Prostate gland (tissue), 2 donors: ENCODE measurements at places on chromosomes 6 and 20.
A peak's percentile ranks its signal among the peaks of the same experiment; 100 is the strongest.

DNA sequence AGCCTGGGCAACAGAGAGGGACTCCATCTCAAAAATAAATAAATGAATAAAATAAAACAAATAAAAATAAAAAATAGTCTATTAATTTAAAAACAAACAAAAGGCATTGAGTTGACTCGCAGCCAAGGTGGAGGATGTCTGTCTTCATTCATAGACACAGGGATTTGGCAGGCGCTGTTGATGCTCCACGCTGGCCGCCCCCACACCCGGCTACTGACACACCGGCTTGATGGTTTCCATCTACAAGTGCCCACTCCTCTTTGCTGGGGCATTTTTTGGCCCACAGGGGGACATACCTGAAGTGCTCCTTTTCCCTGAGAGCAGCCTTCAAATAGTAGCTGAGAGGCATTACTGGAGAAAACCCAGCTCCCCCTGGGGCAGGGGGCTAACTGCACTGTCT is 178.3 kb upstream of the RALGAPA2 start:
- no peak for DNase-seq

- peak; percentile 40 for DNase-seq
Observed at GRCh38 chr6:52929321-52930164, 20.0 kb upstream of the GSTA3 start.

DNA sequence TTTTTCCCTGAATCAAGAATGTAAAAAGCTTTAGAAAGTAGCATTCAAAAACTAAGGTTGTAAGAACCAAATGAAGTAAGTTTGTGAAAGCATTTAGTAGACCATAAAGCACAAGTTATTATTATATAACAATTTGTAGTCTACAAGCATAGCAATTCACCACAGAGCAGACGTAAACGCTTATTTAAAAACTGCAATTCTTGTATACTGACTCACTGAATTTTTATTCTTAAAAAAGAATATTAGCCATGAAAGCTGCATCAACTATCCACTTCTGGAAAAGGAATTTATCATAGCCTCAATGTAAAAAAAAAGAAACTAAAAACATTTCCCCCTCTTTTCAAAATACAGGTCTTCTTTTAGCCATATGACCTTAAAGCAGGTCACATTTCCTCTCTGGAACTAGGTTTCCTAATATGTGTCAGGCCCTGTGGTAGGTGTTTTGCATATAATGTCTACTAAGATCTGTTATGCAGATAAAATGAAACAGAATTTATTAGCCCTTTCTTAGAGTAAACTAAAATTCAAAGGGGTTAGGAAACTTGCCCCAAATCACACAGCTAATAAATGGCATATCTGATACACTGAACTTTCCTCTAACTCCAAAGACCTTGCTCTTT is 2.1 kb downstream of the MAP3K7 start:
- no peak for DNase-seq

- DNase-seq, result no peak
Observed at GRCh38 chr6:56036916-56037600, 161.7 kb upstream of the BMP5 start.

GRCh38 chr6:2911171-2911570 is 8.1 kb upstream of the SERPINB9 start:
- no peak for DNase-seq

DNA sequence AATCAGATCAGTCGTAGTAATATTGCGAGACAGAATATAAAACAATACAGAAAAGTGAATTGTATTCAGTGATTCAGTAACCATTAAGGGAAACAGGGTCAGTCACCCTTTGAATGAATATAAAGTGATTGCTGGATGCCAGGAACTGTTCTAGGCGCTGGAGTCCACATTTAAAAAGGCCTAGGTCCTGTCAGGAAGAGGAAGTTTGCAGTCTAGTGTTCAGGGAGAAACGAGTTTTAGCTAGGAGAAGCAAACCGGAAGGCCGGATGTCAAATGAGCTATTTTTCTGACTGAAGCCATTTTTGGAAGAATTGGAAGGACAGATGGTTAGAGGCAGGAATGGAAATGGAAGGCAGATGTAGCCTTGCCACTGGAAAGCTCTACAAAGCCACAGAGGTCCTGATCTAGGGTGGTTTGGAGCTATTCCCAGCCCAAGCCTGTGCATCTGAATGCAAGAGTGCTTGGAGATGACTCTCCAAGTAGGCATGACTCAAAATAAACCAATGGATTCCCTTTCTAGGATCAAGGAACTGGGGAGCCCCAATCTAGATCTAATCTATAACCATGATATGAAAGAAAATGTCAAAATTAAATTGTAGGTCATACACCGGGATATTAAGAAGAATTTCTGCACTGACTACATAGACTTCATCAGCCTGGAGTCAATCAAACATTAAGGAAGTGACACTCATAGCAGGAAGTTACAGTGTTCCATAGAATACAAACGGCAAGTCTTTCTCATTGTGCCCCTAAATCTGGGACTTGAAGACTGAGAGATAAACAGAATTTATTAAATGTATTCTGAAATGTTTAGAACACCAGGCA is 36.8 kb upstream of the CDKAL1 start:
- no peak for DNase-seq

DNA sequence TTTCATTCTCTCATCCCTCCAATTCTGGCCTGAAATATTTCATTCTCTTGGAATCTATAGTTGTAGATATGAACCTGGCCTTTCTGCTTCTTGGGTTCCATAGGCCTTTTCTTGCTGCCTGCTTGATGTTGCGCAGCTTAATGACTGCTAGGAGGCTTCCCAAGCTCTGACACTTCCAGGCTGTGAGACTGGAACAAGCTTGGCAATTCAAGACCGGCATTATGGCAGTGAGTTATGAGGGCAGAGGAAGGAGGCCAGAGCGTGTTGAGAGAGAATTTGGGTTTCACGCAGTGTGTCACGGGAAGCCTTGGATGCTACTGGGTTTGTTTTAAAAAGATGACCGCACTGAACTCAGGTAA is 948 bp upstream of the DNAJC5 start:
- no peak for DNase-seq

DNA sequence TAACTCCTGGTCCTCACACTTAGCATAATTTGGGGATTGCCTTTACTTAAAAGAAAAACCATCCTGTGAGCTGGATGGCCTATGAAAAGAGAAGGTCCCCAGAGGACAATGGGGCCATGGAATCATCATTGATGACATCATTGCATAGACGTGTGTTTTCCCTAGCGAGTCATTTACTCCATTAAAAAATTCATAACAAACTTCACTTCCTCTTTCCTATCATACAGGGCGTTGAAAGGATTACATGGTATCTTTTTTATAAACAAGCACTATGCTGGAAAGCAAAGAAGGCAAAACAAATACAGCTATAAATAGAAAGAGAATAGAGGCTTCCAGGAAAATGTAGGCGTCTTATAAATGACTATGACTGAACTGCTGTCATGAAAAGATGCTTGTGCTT is 11.3 kb upstream of the COL12A1 start:
- no peak for DNase-seq

- no peak for DNase-seq
Observed at GRCh38 chr6:143746202-143747119, 68.7 kb downstream of the PHACTR2 start.

GRCh38 chr6:162852840-162853577 is 125.2 kb downstream of the PACRG start:
- DNase-seq, result no peak

DNA sequence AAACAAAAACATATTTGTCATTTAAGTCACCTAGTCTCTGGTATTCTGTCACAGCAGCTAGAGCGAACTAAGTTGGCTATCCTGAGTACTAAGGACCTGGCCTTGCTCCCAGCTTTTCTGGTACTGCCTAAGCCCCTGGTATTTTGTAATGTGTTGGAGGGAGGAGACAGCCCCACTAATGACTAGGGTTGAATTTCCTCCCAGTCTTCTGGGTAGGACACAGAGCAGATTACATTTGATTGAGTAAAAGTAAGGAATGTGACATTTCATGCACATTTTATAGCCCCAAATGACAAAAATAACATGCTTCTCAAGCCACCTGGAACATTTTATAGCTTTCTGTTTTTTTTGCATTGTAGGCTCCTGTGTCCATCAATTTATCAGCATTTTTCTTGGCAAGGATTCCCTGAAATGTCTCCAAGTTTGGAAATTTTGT is 47.9 kb upstream of the DDR1 start:
- DNase-seq, result peak; percentile 53

DNA sequence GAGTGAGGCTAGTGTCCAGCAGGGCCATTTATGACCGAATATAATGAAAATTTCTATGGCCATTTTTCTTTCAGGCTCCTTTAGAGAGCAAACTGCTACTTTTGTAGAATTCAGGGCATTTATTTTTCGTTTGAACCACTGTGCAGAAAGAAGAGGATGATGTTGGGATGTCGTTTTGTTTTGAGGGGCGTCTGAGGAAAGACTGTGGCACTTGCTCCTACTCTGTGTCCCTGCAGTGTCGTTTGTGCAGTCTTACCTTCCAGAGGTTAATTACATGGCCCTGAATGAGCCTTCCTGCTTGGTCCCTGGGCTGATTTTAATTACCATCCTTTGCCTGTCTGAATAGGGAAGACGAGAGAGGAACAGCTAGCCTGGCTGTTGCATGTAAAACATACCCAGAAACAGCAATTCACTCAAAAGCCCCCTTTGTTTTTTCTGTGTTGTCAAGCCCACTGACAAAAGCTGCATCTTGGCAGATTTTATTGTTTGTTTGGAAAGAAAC is 65.3 kb downstream of the CTNNBL1 start:
- no peak for DNase-seq

DNA sequence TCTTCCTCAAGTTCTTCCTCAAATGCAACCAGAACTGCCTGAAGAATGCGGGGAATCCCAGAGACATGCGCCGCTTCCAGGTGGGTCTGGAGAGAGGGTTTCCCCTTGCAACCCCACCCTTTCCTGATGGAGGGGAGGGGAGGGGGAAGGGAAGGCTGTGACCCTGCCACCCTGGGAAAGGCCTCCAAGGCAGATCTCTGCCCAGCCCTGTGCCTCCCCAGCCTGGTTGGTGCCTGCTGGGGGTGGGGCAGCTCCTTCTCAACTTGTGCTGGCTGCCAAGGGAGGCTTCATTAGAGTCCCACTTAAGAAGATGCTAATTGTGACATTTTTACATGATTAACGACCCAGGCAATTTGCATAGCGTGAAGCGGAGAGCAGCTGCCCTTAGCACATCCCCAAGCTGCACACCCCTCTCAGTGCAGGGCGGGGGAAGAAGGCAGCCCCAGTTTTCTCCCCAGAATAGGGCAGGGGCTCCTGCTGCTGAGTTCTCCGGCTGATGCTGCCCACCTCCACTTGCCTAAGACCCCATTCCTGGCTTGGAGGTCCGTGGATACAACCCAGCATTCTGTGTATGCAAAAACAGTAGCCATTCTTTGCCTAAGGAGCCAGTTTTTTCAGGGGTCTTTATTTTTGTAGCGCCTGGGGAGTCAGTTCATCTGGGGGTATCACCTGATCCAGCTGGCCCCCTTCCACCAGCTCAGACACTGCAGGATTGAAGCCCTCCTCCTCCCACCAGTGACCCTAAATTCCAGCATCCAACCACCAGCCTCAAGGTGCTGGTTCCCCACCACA is 51.7 kb downstream of the CPXM1 start:
- DNase-seq, result no peak

- DNase-seq, result no peak
Observed at GRCh38 chr20:35575958-35576357, 34.1 kb downstream of the ERGIC3 start.

DNA sequence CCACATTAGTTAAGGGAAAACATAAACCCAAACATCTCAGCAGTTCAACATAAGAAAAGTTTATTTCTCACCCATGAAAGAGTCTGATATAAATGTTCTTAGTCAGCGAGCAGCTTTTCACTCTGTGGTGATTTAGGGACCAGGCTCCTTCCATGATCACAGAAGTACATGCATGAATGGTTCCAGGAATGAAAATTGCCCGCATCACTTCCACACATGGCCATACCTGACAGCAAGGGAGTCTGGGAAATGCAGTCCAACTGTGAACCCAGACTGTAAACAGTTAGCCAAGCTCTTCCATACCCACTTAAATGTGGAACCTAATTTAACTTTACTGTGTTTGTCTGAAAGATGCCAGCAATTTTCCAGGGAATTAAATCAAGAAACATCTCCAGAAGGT is 353.9 kb downstream of the HACE1 start:
- DNase-seq, result no peak

DNA sequence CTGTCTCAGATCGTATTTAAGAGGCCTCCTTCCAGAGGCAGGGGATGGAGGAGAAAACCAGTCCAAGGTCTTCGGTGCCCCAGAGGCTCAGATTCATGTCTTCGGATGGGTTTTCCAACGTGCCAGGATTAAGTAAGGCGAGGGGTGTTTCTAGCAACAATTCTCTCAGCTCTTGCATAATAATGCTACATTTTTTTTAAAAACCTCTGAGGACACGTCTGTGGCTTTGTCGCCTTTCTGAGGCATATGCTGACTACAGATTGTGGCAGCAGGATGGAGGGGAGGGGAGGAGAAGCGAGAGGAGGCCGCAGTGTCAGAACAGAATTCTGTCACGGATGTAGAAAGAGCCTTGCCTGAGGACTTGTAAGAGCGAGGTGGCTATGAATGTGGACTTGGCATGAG is 17.7 kb upstream of the CCDC167 start:
- DNase-seq, result no peak

GRCh38 chr6:118584911-118585310 is 36.8 kb downstream of the PLN start:
- no peak for DNase-seq

DNA sequence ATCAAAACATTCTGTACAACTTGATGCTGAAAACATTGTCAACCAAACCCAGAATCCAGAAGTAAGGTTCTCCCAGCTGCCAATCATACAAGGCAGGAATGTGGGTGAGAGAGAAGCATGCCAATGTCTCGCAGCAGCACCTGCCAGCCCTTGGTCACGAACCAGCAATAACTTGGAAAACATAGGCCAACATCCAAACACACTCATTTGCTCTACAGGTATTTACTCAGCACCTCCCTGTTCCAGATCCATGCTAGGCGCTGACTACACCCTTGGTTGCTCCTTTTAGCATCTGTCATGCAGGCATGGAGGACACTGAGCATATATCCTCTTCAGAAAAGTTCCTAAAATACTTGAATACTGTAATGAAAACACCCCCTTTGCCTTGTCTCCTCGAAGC is 63.6 kb downstream of the FAXC start:
- DNase-seq, result no peak

GRCh38 chr6:91483415-91484105 is 896.7 kb upstream of the MAP3K7 start:
- DNase-seq, result no peak

- no peak for DNase-seq
Observed at GRCh38 chr6:31547727-31548543, 527 bp downstream of the NFKBIL1 start.

DNA sequence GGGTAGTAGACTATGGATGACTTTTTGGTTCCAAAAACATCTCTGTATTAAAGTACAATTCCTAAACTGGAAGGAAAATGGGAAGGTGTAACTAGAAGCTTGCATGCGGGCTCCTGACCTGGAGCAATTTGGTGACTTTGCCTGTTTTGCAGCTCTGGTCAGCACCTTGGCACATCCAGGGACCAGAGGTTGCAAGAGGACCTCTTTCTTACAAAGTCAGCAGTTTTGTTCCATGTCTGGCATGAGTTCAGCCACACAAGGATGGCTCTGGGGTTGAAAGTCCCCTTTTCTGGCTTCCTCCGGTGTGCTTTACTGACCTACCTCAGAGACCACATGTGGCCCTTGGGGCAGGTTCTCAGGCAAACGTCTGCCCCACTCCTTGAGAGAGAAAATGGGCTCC is 22.7 kb upstream of the CD93 start:
- DNase-seq, result no peak

GRCh38 chr6:92428448-92428847 is 990.9 kb downstream of the EPHA7 start:
- DNase-seq, result no peak

- no peak for DNase-seq
Observed at GRCh38 chr20:3813848-3814581, 6.3 kb upstream of the AP5S1 start.
